Urinary bladder (tissue), 4 donors: ENCODE measurements at places on chromosomes 16 and 17. TPM values are rescaled to one million over a fixed set of nuclear protein-coding genes. Genes with fewer than 3 reads are reported as not detected.

ELMO3 gene
- total RNA-seq, result 2.7 TPM

SLC5A11 gene
- not detected for total RNA-seq

DNA sequence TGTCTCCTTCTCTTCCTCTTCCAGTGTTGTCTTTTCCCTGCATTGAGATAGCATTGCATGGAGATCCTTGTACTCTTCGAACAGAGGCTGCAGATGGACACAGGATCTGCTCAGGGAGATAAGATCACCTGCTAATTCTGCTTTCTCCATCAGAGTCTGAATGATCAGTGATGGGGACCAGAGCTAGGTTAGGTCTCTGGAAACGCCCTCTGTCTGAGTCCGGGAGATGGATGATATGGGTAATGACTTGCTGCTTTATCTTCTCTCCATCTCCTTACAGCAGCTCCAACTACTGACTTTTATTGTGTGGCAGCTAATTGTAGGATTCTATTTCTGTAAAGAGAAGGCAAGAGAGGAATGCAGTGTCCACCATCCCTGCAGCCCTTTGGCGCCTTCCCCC lies 435.6 kb downstream of the WWOX start:
- DNase-seq, result no peak

- no peak for DNase-seq
These were observed 9.2 kb downstream of the FMNL1 start for GRCh38 chr17:45230787-45231480.

DNA sequence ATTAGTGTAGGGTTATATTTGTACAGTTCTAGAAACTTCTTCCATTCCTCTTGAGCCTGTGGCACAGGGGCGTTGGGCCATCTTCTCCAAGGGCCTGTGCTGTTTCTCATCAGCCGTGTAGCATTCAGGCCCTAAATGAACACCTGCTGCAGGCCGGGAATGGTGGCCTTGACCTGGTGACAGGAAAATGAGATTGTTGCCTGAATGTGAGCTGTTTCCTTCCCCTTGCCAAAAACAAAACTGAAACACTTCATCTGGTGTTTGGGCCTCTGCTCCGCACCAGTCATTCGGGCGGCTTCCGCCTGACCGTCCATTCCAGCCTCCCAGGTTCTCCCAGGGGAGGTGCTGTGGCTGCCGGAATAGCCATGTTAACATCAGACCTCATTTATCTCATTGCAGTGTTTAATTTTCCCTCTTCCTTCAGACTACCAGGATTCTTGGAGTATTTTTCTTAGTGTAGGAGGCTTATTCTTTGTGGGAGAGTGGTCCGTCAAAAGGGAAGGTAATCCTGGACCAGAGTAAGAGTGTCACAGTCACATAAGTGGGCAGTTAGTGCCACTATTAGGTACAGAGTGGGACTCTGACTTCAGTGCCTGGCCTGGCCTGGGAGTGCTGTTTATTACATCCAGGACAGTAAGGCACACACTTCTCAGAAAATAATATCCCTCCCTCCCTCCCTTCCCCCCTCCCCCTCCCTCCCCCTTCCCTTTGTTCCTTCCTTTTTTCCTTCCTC lies 61.9 kb downstream of the WWP2 start:
- no peak for DNase-seq

DNA sequence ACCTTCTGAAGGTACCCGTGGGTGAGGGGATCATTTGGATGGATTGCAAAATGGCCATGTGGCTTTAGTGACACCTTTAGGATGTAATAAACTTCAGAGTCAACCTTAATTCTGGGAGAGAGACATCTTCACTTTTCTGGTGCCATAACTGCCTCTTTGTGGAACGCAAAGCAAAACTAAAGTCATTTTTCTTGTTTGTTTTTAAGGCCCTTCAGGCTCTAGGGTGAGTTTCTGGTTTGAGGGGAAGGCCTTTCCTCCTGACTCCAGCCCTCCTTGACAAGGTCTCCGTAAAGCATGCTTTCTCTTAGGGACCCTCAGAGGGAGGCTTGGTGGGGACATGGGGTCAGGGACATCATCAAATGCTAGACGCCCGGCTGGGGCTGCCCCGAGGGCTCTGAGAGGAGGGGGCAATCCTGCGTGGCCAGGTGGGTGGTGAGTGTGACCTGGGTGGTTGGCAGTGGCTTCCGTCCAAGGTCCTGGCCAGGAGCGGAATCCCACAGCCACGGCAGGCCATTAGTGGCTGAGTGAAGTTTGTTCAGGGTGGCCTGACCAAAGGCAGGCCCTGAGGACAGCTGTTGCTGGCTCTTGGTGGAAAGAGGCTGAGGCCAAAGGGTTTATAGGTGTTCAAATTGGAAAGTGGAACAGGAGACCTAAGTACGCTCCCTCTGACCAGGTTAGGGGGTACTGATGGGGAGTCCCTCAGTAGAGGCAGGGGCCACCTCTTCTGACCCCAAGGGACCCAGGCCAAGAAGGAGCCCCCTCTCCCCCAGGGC lies 112.2 kb downstream of the METRNL start:
- no peak for DNase-seq

DNA sequence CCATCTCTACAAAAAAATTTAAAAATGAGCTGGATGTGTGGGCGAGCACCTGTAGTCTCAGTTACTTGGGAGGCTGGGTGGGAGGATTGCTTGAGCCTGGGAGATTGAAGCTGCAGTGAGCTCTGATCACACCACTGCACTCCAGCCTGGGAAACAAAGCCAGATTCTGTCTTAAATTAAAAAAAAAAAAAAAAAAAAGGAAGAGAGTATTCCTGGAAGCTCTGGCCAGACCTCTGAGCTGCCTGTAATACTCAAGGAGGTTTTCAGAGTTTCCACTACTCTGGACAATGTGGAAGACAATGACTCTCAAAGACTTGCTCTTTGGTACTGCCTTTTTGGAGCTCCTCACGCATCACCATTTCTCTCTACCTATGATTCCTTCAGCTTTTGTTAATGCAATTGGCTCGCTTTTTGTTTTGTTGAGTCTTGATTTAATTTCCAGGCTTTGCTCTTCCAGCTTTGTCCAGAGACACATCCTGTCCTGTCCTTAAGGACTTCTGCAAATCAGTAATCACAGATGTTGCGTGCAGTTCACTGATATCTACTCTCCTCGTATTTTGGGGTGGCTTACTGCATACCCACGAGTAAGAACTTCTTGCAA lies 10.8 kb downstream of the CHD9 start:
- DNase-seq, result no peak

GRCh38 chr16:82510789-82511305 lies 115.9 kb upstream of the CDH13 start:
- no peak for DNase-seq

DNA sequence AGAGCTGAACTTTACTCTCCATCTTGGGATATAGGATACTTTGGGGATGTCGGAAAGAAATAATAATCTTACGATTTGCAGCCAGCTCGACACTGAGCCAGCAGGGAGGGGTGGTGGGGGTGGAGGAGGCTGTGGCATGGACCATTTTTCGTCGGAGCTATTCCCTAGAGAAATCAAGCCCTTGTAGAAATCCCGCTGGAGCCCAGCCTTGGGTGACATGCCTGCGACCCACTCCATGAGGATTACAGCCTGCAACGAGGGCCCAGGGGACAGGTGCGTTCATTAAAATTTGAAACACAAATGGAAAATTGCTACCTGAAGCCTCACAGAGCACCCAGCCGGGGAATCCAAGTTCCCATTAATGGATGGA lies 82.8 kb upstream of the GSE1 start:
- no peak for DNase-seq

- no peak for DNase-seq
These were observed 417.9 kb downstream of the MAF start for GRCh38 chr16:79182616-79183015.

DNA sequence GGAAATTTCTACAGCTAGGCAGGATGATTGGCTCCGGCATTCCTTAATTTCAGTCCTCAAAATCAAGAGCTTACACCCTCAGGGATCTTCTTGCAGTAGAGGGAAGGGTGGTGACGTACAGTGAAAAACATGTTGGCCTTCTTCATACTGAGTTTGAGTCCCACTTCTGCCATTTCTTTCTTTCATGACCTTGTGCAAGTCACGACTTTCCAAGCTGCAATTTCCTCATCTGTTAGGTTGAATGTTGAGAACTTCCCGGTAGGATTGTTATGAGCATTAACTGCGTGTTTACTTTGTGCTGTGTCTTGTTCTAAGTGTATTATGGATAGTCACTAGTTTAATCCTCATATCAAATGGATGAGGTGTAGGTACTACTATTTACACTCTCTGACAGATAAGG lies 7.9 kb downstream of the SENP3 start:
- DNase-seq, result no peak
